ENCODE measurements at places on chromosomes 5 and 9.

DNA sequence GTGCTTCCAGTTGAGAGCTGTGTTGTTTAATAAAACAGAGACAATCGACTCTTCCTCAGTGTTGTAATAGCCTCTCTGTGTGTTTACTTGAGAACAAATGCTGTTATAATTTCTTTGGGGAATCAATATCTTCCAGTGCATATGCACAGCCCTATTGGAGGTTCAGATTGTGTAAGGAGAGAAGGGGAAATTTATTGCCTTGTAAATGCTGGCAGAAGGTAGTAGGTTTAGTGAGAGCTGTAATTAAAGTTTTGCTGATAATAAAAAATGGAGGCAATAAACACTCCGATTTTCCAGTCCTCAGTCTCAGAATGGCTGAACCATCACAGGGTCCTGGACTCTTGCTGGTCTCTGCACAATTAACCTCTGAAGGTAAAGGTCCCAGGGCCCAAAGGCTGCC is 128.3 kb downstream of the C5orf15 start:
- no peak for DNase-seq

DNA sequence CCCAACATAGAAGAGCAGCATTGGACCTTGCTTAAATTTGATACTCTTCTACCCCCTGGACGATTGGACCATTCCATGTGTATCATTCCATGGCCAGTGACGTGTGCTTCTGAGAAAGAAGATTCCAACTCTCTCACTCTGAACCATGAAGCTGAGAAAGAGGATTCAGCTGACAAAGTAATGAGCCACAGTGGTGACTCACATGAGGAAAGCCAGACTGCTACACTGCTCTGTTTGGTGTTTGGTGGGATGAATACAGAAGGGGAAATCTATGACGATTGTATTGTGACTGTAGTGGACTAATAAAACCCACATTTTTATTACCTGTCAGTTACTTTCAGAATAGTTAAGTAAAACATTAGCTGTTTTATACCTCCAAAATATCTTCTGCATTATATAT is 7.5 kb downstream of the HSPA5 start:
- no peak for DNase-seq

GRCh38 chr9:73059247-73059646 is 92.4 kb upstream of the ANXA1 start:
- no peak for DNase-seq

GRCh38 chr5:142107736-142108431 is 695 bp upstream of the NDFIP1 start:
- no peak for DNase-seq

- no peak for DNase-seq
Observed at GRCh38 chr9:129962889-129963703, 79.9 kb downstream of the FNBP1 start.

DNA sequence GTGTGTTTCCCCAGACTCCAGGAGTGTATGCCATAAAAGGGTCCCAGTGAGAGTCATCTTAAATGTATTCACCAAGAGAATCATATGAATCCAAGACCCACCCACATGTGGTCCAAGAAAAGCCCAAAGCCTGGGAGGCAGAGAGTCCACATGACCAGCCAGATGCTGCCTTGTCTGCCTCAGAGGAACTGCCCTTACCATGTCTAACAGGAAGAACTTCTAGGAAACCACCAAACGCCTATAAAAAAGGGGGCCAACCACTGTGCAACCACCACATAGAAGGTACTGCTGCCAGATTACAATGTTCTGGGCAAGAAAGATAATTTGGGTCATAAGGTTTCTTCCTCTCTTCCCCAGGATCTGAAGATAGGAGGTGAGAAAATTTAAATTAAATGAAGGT is 129.8 kb upstream of the SLC24A2 start:
- DNase-seq: no peak

DNA sequence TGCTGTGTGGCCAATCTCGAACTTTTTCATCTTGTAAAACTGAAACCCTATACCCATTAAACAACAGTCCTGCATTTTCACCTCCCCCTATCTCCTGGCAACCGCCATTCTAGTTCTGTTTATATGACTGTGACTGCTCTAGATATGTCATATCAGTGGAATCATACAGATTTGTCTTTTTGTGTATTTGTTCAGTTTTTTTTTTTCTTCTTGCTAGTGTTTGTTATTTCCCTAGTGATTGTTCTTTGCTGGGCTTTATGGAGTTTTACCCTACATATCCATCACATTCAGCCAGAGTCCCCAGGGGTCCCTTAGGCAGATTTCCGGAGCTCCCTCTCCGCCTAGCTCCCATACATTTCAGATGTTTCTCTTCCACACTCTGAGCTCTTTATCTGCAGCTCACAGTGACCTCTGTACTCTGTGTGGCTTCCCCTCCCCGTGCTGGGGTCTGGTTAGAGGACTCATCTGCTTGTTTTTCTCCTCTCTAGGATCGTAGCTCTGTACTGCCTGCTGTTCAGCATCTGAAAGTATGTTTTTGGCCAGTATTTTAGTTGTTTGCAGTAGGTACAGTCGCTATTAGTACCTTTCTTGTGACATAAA is 25.1 kb upstream of the CARTPT start:
- no peak for DNase-seq

DNA sequence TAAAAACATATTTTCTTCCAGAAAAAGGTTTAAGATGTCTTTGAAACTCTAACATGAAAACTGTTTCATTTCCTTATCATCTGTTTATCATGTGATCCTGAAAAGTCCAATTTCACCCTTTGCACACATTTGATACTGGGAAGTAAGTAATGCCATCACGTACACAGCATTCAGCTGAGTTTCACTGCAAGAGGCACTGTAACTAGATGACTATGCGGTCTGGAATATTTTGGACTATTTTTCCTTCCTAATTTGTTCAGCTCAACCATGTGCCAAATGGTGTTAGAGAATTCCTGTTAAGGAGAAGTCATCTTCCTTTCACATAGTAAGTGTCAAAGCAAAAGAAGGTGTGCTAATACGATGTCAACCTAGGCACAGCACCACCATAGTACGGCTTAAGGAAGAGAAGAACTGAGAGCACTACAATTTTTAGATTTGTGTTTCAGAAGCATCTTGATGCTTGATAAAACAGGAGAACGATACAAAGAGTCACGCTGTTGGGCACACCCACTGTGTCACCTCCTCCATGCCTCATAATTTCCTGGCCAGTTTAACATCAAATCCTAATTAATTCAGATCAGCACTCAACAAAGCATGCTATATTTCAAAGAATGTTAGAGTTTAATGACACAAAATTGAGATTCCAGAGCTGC is 77.5 kb downstream of the GNAQ start:
- no peak for DNase-seq

GRCh38 chr9:13750639-13751038 is 471.1 kb upstream of the MPDZ start:
- DNase-seq: no peak

DNA sequence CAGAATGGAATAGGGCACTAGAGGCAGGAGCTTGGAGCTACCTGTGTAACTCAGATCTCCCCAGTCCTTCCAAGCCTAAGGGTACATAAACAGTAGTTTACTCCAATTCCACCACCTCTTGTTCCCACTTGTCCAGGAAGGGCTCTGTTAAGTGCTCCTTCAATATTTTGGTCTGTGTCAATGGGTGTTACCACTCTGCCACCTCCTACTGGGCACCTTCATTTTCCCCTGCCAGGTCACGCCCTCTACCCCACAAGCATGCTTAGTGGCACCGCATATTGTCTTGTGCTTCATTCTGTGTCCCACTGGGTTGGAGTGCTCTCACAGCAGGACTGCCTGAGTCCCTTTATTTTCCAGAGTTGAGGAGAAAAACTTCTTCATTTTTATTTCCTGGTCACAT is 459.8 kb downstream of the ARHGEF28 start:
- no peak for DNase-seq

- DNase-seq: no peak
Observed at GRCh38 chr5:107743373-107744000, 72.8 kb upstream of the EFNA5 start.

GRCh38 chr9:105007143-105007542 is 79.2 kb upstream of the ABCA1 start:
- no peak for DNase-seq

DNA sequence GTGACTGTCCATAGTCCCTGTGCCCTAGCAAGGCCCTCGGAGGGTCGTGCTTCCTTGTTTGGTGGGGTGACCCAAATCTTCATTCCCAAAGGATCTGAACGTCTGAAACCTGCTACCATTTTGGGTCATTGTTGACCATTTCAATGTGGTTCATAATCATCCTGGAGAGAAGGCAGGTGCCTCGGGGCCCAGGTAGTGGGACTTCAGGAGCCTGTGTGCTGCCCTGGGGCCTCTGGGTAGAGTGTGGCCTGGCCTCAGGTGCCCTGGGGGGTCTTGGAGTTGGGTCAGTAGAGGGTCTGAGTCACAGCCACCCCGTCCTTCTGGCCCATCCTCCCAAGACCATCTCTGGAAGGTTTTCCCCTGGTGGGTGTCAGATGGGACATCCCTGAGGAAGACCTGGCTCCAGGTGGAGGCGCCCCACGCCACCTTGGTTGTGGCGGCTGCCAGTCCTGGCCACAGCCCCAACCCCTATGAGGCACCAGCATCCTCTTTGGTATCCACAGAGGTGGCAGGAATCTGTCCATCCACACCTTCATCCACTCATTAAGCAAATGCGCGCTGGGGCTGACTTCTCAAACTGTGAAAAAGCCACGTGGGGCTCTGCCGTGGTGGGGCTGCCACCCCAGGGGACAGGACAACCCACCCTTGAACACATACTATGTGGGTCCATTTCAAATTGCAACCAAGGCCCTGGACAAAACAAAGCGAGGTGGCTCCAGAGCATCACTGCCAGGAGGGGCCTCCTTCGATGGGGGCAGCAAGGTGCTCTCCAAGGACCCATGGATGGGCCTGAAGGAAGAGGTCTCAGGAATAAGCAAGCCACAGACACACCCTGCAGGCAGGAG is 41.6 kb upstream of the FCN1 start:
- no peak for DNase-seq

- no peak for DNase-seq
Observed at GRCh38 chr5:137743031-137743640, 7.2 kb upstream of the KLHL3 start.

DNA sequence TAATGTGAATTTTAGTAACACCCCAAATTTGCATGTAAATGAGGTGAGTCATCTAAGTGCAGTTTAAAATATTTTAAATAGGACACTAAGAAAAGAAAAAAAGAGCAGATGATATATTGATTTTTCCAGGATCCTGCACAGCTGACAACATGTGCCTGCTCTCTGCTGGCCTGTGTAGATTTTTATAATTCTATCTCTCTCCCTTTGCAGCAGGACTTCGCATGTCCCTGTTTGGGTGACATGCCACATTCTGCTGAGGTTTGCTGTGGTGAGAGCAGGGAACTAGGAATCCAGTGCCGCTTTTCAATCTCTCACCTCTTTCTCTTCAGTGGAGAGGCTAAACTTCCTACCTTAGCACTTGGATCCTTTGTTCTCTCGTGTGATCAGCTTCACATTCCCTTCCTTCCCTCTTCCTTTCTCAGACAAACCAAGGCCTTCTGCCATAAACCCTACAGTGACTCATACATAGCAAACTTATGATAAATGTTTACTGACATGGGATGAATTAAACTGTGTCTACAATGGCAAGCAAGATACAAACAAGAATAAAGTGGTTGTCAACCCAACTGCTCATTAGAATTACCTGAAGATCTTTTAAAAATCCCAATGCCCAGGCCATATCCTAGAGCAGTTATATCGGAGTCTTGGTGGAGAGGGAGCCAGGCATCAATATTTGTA is 198.8 kb upstream of the EFNA5 start:
- DNase-seq: no peak

- DNase-seq: no peak
Observed at GRCh38 chr5:59020611-59021285, 437.9 kb downstream of the RAB3C start.

DNA sequence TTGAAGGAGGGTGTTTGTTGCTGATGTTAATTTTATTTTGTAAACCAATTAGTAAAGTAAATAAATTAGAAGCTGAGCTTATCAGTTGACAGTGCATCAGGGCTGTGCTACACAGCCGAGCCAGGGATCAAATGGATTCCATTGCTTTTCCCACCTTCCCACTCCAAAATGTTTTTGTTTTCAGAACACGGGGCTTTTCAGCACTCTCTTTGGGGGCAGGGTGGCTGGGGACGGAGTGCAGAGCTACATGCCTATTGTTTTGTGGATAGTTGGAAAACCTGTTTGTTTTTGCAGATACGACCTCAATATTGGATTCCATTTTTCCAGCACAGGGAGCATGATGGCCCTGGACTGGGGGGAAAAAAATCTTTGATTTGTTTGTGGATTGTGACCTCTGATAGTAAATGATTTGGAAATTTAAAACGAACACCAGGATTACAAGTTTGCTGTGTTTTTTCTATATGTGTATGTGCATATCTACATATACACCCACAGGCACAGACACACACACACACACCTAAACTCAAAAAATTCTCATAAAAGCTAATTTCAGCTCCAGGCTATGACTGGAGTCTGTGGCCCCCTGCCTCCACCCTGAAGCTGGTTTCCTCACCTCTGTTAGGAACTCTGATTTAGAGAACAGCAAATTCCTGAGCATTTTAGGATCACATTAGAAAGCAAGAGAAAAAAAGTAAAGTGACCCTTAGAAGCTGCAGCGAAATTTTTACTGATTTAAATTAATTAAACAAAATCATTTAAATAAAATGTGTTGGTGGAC is 371.7 kb upstream of the IRX2 start:
- DNase-seq: no peak

GRCh38 chr9:132531710-132532570 is 50.5 kb upstream of the BARHL1 start:
- DNase-seq: no peak

GRCh38 chr5:109907189-109907588 is 217.5 kb downstream of the MAN2A1 start:
- no peak for DNase-seq

GRCh38 chr5:118233606-118234005 is 754.7 kb downstream of the DTWD2 start:
- no peak for DNase-seq

GRCh38 chr5:14871214-14872069 is at the start of gene ANKH:
TSS of gene ANKH (minus strand) at chr5:14871778. CDS start at chr5:14871447, 331 bp downstream.
- peak; percentile 86 for DNase-seq

DNA sequence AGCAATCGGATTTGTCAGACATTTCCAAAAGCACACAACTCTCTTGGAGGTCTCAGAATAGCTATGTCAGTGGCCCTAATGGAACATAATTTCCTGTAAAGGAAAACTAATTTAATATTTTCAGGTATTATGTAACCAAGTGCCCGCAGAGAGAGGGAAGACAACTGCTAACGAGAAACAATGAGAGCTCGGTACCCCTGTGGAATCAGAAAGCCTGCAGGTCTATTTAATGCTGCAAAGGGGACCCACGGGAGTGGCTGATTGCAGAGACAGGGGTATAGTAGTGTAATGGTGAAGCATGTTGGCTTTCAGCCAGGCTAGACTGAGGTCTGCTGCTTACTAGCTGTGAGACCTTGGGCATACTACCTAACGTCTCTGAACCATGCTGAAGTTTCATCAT is 508.1 kb upstream of the BRINP1 start:
- DNase-seq: no peak

GRCh38 chr5:83342465-83342864 is 129.1 kb upstream of the VCAN start:
- no peak for DNase-seq

Data from activated B cell treated with CpG ODN at 0.5 μM for 24 hours (primary cell).